Activated CD8-positive, alpha-beta T cell treated with anti-CD3 and anti-CD28 coated beads, Interleukin-2, amount 10 ng/mL, durations not matched to agents 7 days and 5 days (primary cell): ENCODE measurements at places on chromosomes 6 and 20. TPM values are rescaled to one million over a fixed set of nuclear protein-coding genes. Genes with fewer than 3 reads are reported as not detected.

The SPDEF gene
- total RNA-seq, result not detected

The HECA gene
- 34.4 TPM for total RNA-seq

The HAO1 gene
- not detected for total RNA-seq

The FAM209B gene
- total RNA-seq, result 1.1 TPM

The ACTR5 gene
- 9.2 TPM for total RNA-seq

The OPRM1 gene
- not detected for total RNA-seq

The PRDM13 gene
- total RNA-seq, result not detected

The SYCP2 gene
- 6.5 TPM for total RNA-seq

The TTK gene
- total RNA-seq, result 47.8 TPM

The PM20D2 gene
- 24.5 TPM for total RNA-seq
